Cerebellar nuclear complex (tissue), 1 donor: ENCODE measurements at places on chromosomes 6 and 20.

DNA sequence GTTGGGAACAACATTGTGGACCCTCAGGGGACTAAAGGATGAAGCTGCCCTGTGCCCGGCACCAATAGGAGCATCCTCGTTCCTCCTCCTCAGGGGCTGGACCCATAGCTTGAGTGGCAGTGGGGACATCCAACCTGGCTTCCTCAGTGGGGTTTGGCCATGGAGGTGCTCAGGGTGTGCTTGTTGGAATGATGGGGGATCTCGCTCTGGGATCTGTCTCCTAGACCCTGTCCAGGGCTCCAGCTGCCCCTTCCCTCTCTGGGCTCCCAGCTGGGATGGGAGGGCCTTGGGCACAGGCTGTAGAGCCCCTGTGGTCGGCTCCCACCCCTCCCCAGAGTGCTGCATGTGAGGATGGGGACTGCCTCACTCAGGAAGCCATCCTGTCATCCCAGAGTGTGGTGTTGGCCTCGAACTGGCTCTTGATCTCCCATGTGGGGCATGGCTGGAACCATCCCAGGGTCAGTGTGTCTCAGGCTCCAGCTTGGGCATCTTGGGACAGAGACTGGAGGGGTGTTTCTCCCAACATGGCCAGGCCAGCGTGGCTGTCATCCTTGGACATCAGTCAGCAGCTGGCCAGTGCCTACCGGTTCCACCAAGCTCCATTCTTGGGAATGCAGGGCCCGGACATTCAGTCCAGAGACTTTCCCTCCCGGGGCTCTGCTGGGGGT lies 9.5 kb upstream of the MYT1 start:
- no peak for DNase-seq

DNA sequence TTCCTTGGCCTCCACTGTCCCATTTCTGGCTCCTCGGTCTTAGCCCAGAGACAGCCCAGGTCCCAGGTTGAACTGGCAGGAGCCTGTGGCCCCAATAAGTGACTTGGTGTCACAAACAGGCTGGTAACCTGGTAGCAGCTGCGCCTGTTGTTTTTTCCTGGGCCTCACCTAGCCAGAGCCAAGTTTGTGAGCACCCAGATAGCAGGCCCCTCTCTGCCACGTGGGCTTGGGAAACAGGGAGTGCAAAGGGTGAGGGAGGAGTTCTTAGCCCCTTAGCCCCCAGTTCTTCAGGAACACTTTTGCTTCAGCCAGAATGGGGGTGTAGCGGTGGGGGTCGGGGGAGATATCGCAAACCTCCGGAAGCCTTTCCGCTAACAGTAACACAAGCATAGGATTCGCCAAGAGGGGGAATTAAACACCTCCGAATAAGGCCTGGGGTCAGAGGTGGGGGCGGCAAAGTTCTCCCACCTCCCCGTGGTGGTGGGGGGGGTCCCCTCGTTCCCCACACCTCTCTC lies 760 bp downstream of the C6orf132 start:
- DNase-seq: no peak

GRCh38 chr20:18363708-18364107 lies 75.4 kb downstream of the ZNF133 start:
- no peak for DNase-seq

- no peak for DNase-seq
Measured at GRCh38 chr20:23230766-23231385, 119.7 kb upstream of the NXT1 start.

DNA sequence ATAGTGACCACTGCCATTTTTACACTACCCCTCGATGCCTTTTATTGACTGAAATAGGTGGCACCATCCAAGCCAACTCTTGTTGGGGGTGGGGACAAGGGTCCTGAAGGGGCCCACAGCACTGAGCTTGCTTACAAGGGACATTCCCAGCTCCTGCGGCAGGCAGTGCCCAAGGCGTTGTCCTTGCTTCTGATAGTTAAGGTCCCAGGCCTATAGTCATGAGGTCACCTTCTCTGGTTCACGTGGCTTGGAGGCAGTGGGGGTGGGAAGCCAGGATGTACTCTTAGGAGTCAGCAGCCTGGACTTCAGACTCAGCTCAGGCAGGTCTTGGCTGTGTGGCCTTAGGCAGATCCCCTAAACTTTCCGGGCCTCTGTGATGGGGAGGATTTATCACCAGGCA lies 48.6 kb downstream of the TOX2 start:
- no peak for DNase-seq

GRCh38 chr20:9339708-9340107 lies 174.7 kb upstream of the LAMP5 start:
- no peak for DNase-seq

DNA sequence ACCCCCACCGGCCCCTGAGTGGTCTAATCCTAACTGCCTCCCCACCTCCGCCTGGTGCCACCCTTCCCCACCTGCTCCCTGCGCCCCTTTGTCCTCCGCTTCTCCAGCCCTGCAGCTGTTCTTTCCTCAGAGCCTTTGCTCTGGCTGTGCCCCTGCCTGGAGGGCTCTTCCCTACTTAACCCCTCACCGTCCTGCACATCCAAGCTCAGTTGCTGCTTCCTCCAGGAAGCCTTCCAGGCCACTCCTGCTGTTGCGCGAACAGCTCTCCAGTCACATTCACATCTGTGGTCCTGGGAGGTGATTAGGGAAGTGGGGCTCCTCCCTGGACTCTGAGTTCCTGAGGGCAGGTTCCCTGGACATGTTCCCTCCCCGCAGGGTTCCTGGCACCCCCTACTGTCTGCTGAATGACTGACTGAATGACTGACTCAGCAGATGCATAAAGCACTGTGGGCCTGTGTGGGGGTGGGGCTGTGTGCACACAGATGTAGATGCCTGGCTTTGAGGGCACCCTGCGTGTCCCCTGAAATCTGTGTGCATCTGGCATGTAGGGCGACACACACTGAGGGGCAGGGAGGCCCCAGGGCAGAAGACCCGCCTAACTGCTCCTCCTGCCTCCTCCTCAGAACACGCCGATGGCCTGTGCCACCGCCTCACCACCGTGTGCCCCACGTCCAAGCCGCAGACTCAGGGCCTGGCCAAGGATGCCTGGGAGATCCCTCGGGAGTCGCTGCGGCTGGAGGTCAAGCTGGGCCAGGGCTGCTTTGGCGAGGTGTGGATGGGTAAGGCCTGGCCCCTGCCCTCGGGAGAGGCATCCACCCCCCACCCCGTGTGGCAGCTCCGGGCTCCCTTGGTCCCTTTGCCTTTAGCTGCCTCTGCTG lies 51.4 kb downstream of the SRC start:
- no peak for DNase-seq

DNA sequence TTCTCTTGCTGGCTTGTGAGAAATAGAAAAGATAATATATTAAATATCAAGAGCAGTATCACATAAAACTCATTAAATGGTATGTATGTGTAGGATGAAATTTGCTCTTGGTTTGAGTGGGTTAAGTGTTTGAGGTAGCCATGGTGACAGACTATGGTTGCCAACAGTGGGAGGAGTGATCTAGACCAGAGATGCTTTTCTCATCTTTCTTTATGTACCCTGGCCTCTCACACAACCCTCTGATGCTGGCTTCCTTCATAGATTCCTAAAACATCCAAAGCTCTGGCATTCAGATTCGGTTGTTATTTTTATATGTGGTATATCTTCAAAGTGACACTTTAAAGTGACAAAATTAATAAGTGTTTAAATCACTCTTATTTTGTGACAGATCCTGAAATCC lies 9.0 kb upstream of the MLIP start:
- no peak for DNase-seq

- no peak for DNase-seq
Measured at GRCh38 chr6:131136021-131136786, 937 bp downstream of the AKAP7 start.

DNA sequence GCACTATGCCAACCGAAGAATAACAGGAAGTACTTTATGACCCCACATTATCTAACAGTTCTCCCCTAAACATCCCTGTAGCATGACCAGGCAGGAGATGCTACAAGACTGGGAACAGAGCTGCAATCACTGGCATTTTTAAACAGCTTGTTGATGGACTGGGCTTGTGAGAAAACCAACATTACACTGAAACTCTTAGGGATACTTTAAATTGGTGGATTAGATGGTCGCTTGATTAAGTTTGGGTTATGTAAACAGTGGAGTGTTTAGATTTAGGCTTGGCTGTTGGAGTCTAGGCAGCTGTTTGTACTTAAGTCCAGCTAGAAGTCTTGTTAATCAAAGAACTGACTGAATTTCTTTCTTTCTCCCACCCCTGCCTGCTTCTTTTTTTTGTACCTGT lies 234.1 kb upstream of the BMP2 start:
- DNase-seq: no peak

DNA sequence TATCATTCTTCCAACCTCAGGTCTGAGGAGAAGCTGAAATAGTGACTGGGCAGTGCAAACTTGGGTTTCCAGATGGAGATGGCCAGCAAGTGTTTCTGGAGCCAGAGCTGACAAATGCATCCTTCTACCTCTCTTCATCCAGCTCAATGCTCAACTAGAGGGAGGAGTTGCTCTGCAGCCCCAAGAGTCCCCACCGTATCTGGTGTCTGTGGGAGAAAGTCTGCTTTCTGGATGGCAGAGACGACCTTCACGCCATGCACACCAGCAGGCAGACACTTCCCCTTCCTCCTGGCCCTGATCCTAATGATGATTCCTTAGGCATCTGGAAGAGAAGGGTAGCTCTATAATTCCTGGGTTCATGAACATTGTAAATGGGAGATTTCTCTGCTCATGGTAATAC lies 127.4 kb upstream of the SPACA1 start:
- no peak for DNase-seq

- no peak for DNase-seq
Measured at GRCh38 chr6:121333196-121333595, 1.1 kb downstream of the TBC1D32 start.

GRCh38 chr6:105164418-105164817 lies 15.4 kb downstream of the POPDC3 start:
- DNase-seq: no peak

DNA sequence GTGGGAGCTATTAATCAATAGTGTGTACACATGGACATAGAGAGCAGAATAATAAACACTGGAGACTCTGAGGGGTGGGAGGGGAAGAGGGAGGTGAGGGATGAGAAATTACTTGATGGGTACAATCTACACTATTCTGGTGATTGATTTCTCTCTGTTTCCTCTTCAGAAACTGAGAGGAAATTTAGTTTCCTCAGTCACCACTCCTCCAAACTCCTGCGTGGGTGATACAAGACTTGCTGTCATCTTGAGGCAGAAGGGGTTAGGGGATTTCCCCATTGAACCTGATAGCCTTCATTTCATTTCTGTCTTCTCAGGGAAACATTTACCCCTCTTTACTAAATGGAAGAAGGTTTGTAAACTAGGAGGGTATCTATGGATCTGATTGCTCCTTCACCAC lies 84.3 kb upstream of the ESR1 start:
- DNase-seq: no peak

DNA sequence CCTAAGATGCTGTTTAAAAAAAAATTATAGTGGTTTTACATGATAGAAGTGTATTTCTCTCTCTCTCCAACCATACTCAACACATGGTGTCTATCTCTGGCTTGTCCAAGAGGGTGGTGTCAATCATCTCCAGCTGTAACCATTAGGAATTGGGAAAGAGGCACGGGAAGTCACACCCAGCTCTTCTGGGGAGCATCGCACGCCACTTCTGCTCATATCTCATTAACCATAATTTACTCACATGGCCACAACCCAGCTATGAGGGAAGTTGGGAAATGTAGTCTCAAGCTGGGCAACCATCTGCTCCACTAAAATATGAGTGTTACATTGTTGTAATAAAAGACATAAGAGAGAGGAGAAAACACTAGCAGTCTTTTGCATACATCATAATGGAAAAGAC lies 30.4 kb upstream of the TSHZ2 start:
- DNase-seq: no peak

- no peak for DNase-seq
Measured at GRCh38 chr6:60991427-60992028, 1294.5 kb downstream of the KHDRBS2 start.

DNA sequence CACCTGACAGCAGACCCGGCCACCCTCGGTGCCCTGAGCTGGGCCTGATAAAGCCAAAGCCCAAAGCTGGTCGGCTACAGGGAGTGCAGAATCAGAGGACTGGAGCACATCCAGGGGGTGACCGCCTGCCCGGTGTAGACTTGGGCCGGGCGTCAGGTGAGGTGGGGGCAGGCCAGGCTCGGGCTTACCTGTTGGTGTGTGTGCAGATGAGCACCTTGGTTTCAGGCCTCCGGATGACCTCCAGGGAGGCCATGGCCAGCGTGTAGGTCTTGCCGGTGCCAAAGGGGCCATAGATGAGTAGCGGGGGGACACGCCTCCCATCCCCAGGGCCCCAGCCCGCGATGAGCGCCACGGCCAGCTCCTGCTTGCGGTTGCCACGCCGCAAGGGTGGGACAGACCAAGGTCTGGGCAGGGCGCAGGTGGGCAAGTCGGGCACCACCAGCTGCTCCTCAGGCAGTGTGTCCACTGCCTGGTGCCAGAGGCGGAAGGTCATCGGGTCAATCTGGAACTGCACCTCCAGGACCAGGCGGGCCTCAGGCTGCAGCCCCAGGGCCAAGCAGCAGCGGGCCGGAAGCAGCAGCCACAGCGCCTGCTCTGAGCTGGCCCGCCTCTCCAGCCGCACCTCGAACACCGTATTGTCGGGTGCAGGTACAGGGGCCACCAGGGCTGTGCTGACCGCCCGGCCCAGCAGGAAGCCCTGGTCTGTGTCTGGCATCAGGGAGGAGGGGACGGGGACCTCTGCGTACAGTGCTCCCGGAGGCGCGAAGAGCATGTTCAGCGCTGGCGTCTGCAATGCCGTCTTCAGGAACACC lies 5.7 kb downstream of the HELZ2 start:
- no peak for DNase-seq

DNA sequence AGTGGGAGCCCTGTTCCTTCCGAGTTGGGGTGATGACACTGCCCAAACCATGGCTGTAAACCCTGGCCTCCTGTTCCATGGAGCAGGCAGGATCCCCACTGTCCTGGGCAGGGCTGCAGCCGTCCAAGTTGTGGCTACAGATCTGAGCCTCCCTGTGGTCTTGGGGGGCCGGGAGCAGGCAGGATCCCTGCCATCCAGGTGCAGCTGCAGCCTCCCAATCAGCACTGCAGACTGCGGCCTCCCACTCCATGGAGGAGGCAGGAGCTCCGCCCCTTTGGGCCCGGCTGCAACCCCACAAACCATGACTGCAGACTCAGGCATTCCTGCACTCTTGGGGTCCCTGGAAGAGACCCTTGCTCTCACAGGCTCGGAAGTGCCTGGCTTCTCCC lies 872.1 kb upstream of the GJE1 start:
- DNase-seq: no peak

- no peak for DNase-seq
Measured at GRCh38 chr6:146423452-146423851, 120.2 kb upstream of the RAB32 start.

GRCh38 chr6:158031381-158032353 lies 50.0 kb downstream of the SYNJ2 start:
- DNase-seq: no peak
